ENCODE measurements at places on chromosomes 11 and 22.

DNA sequence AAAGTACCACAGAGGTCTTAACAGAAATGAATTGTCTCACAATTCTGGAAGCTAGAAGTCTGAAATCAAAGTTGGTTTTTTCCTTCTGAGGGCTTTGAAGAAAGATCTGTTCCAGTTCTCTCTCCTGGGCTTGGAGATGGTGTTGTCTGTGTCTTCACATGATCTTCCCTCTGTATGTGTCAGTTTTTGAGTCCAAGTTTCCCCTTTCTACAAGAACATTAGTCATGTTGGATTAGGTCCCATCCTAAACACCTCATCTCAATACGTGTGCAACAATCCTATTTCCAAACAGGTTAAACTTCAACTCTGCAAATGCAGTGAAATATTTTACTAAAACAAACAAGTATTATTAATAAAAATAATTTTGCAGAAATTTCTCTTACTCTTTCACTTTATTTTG is 3.1 kb upstream of the PTS start:
- DNase-seq: no peak

DNA sequence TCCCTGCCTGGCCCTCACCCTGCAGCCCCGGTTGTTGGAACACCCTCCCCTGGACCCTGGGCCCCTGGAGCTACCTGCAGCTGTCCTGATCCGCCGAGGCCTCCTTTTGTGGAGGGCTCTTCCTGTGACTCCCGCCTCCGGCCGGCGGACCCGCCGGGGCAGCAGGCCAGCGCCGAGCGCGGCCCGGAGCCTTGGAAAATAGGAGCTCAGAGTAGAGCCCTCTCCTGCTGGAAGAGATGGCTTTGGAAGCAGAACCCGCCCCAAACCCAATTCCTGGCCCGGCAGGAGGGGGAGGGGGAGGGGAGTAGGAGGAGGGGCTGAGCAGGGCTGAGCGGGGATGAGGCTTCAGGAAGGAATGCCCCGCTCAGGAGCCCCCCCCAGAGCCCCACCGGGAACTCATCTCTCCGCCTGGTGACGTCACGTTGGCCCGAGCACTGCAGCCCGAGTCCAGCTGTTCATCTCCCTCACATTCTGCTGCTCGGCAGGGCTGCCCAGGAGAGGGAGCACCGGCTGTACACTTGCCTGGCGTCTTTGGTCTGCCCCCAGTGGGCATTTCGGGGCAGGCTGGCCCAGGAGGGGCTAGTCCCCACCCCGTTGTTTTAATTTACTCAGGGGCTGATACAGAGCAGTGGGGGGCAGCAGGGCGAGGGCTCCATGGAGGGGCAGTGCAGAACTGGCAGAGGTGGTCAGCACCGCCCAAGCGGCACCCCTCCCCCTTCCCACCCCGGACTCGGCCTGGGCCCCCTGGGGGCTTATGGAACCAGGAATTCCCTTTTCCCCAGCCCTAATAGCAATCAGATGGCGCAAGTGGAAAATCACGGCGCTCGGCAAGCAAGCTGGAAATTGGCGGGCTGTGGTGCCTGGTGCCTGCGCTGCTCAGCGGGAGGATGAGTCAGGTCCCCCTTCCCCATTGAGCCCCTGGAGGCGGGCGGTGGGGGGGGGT is at the start of gene MRGPRF:
TSS of gene MRGPRF (minus strand) at position 238 of the 943 bp plus-strand sequence. CDS start 3,345 bp downstream, outside the sequence.
- no peak for DNase-seq

GRCh38 chr11:114197799-114198500 is 98.2 kb upstream of the NNMT start:
- no peak for DNase-seq

- DNase-seq: no peak
Observed at GRCh38 chr11:72354356-72355115, 79.8 kb downstream of the CLPB start.

DNA sequence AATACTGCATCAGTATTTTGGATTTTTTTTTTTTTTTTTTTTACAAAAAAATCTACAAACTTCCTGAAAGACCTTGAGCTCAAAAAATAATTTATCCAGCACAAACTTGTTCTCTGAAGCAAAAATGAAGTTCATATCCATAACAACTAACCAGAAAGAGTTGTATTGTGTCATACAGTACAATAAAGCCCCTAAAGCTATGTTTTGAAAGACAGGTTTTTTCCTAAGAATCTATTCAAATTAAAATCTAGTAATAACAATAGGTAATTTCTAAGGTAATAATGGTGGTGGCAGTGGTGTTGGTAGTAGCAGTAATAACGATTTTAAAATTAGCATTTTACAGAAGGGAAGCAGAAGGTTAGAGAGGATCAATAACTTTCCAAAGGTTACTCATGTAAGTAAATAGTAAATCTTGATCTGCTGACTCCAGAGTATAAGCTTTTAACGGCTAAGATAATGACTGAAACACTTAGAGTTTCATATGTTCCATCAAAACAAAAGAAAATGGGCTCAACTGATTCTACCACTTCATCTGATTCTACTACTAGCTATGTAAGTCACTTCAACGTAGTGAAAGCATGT is 53.3 kb upstream of the GAB2 start:
- no peak for DNase-seq

DNA sequence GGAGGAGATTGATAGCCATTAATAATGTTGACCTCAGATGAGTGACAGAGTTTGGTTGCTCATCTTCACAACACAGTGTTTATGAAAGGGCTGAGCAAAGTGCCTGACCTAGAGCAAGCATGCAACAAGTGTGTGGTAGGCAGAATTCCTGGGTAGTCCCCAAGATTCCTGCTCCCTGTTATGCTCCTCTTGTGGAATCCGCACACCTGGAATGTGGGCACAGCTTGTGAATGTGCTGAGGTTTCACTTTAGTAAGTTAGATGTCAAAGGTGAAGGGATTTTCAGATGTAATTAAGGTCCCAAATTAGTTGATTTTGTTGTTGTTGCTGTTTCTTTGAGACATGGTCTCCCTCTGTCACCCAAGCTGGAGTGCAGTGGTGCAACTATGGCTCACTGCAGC is 20.7 kb upstream of the SPON1 start:
- DNase-seq: no peak

DNA sequence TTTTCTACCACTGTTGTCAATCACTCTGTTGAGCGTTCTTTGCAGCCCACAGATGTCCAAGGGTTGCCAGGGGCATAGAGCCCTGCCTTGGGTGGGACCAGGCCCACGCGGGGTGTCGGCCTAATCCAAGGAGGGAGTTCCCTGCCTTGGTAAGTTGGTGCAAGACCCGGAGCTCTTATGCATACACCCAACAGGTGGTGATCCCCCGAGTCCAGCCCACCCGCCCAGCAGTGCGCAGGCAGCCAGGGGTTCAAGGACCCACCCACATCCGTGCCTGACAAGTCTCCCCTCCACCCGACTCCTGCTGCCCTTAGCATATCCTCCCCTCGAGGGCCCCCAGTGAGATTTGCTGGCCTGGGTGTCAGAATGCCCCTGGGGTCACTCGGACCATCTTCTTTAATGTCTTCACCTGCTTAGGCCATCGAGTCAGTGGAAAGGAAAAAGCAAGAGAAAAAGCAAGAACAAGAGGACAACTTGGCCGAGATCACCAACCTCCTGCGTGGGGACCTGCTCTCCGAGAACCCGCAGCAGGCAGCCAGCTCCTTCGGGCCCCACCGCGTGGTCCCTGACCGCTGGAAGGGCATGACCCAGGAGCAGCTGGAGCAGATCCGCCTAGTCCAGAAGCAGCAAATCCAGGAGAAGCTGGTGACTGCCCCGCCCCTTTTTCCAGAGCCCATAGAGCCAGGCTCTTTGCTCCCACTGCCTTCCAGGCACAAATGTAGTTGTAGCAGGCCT is 12.2 kb downstream of the RIBC2 start:
- no peak for DNase-seq

- no peak for DNase-seq
Observed at GRCh38 chr22:36860821-36861659, at the start of gene NCF4. Gene NCF4 (plus strand): TSS chr22:36861006. CDS start chr22:36861172, 166 bp downstream.

DNA sequence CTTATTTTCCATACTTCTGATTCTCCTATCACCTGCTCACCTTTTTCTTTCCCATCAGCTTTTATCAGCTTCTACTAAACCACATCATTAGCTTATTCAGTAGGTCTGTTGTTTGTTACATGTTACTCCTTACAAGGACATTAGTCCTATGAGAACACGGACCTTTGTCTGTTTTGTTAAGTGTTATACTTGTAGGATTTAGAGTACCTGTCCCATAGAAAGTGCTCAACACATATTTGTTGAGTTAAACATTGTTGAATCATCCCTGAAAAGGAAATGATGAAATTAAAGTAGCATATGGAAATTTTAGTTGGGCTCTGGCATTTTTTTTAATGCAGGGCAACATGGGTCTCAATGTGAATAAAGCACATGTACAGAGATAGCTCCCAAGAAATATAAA is 222.1 kb upstream of the CARD18 start:
- no peak for DNase-seq

DNA sequence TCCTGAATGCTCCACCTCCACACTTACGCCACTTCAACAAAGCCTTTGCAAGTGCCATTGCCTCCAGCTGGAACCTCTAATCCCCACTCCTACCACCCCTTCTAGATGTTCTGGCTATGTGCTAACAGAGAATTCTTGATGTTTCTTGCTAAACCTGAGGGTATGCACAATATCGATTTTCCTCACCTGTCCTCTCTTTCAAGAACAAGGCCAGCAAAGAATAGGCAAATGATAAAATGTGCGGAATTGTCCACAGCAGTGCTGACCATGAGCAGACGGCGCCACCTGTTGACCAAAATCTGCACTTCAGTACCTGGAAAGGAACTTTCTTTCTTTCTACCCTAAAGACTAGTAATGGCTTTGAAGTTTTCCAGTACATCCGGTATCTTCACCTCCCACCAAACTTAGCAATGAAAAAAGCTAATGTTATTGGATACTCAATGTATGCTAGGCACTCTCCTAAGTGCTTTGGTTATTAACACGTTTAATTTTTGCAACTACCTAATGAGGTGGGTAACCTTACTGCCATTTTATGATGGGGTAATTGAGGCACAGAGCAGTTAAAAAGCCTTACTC is 3.4 kb downstream of the TIMM10 start:
- DNase-seq: peak; percentile 65

DNA sequence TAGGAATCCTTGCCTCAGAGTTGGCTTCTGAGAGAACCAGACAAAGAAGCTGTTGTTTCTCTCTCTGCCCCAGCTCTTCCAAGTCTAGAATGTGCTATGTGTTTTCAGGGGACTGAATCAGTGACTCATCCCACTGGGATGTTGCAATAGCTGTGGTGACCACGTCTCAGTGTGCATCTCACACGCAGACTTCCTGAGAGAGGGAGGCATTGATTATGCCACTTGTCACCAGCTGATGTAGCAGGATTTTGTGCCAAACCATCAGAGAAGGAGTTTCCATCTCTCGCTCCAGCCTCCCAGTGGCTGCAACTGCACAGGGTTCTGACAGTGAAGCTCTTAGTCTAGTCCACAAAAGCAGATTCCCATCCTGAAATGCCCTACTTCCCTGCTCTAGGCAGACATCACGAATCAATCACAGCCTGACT is 455.8 kb downstream of the MIAT start:
- no peak for DNase-seq

DNA sequence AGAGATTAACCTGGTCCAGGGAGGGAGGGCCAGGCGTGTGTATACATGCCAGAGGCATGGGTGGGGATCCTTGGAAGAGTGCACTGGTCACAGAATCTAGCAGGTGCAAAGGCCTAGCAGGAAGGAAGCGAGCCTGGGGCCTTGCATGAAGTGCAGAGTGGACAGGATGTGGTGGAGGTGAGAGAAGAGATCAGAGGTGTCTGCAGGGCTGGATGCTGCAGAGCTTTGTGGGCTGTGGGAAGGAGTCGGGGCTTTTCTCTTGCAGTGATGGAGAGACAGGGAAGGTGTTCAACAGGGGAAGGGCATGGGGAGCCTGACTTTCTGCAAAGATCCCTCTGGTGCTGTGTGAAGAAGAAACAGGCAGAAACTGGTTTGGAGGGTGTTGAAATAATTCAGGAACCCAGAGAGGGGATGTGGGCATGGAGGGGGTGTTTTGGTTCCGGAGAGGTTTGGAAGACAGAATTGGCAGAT is 2.5 kb upstream of the TPST2 start:
- DNase-seq: no peak

DNA sequence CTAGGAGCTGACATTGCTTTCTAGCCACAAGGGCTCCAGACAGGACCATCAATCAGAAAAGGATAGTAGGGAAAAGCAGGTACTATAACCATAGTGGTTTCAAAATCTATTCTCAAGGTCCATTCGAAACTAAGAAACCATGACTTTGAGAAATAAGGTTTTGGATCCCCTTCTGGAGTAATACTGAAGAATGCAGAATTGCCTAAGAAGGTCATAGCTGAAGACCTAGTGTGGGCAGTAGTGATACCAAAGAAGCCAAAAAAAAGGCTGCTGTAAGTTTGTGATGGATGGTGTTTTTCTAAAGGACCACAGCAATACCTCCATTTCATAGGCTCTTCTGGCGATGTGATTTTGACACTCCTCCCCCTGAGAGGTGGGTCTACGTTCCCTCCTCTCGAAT is 163.1 kb downstream of the MAML2 start:
- no peak for DNase-seq

GRCh38 chr11:85884581-85885021 is 29.4 kb downstream of the CCDC83 start:
- no peak for DNase-seq

DNA sequence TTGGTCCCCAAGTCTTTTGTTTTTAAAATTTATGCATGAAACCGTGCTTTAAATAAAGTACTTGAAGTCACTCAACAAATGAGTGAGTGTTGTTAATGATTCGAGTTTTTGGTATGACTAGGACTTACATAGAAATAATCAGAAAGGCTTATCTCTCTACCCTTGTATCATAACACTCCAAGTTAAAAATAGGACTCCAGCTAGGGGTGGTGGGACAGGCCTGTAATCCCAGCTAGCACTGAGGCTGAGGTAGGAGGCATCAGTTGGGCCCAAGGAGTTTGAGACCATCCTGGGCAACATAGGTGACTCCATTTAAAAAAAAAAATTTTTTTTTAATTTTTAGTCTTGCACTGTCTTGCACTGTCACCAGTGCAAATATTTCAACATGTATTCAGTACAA is 55.6 kb downstream of the BCL2L13 start:
- DNase-seq: no peak

DNA sequence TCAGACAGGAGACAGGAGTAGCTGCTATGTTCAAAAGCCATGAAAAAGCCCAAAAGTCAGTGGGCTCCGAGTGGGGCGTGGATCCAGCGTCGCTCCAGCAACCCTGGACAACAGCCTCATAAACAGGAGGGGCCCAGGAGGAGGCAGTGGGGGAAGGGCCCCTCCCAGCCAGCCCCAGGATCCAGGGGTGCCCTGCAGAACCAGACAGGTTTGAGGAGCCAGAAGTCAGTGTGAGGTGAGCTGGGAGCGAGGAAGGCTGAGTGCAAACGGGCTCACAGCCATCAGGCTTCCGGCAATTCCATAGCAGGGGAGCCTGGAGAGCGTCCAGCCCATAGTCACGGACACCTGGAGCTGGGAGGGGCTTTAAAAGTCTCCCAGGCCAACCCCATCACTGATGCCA is 217.7 kb downstream of the MN1 start:
- DNase-seq: no peak

GRCh38 chr11:119607726-119608125 is 121.3 kb downstream of the NECTIN1 start:
- DNase-seq: no peak

DNA sequence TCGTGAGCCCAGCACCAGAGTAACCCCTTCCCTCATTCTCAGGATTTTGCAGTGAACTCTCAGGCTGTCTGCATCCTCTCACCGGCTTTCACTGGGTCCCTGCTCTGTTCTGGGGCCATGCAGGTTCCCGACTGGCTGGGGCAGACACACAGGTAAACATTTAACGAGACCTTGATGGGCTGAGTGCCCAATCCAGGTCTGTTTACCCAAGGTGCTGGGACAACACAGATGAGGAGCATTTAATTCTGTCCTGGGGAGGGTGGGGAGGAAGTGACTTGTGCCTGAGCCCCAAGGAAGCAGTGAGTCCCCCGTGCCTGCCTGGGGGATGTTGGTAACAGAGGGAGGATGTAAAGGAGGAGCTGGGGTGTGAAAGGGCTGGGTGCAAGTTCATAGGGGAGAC is 4.4 kb downstream of the BIK start:
- DNase-seq: no peak
